ENCODE measurements at places on chromosomes 6 and 20. TPM values are rescaled to one million over a fixed set of nuclear protein-coding genes. Genes with fewer than 3 reads are reported as not detected.

The NCOA5 gene
- 27.2 TPM for total RNA-seq

The ZSCAN23 gene
- total RNA-seq = 3.9 TPM

- DNase-seq = no peak
Measured at GRCh38 chr6:154865291-154865690, 129.8 kb upstream of the TIAM2 start.

- DNase-seq = no peak
Measured at GRCh38 chr6:106939208-106939607, 35.3 kb downstream of the CD24 start.

DNA sequence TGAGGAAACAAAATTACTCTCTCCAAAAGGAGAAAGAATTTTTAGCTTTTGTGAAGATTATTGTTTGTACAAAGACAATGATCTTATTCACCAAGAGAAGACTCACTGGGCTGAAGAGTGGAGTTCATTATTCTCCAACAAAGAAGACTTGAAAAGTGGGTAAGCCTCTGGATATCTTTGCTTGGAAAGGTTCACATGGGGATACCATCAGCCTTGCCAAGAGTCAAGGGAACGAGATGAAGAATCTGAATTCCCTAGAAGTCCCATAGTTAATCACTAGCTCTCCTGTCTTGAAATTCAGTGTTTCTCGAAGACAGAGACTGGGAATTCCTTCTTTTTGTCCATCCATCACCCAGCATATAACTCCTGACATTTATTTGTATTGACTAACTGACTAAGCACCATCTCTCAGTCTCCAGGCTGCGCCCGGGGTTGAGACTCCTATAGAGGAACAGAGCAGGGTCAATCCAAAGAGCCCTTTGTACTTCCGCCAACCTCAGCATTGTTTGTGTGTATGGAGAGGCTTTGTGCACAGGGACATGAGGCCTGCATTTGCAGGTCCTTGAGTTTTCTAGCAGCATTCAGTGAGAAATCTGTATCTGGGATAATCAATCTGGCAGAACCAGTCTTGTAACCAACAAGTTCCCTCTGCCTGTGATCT, 461.9 kb downstream of the KIF16B start:
- DNase-seq = no peak

GRCh38 chr6:129659590-129660345, 50.2 kb downstream of the ARHGAP18 start:
- no peak for DNase-seq

DNA sequence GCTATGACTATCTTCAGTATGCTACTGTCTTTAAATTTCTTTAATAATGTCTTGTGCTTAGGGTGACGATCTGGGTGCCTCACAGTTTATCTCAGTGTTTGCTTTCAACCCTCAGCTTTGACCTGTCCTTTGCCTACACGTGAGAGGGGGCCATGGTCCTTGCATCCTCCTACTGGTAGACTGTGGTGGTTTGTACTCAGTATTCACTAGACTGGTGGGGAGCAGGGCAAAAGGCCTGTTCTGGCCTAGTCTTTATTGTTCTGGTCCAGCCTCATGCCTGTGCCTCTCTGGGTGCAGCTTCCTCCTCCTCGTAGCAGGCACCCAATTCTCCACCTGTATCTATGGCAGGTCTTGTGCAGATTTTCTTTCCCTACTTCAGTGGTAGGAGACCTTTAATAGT, 354.9 kb downstream of the CD109 start:
- DNase-seq = no peak

Data from sigmoid colon (tissue), 7 donors.